ENCODE measurements at places on chromosomes 11 and 22.

DNA sequence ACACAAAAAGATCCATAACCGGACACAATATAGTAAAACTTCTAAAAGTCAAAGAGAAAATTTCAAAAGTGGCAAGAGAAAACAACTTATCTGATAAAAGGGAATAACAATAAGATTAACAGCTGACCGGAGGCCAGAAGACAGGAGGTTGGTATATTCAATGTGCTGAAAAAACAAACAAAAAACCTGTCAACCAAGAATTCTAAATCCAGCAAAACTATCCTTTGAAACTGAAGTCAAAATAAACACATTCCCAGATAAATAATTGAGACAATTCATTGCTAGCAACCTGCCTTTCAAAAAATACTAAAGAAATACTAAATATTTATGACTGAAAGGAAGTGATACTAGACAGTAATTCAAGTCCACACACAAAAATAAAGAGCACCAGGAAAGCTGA, 101.3 kb downstream of the RELT start:
- DNase-seq = no peak

DNA sequence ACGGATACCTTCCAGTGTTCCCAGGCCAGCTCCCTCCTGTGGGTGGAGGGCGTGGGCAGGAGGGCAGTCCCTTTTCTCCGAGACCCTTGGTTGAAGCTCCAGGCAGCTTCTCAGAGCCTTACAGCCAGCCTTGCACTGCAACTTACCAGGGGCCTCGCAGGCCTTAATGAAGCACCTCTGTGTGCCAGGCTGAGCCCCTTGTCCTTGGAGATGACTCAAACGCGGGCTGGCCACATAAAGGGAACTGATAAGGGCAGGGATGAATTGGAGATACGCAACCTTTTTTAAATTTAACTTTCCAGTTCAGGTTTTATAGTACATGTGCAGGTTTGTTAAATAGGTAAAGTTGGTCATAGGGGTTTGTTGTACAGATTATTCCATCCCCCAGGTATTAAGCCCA, 72.7 kb downstream of the WNT7B start:
- no peak for DNase-seq

GRCh38 chr11:10158461-10158860, 135.6 kb downstream of the SBF2 start:
- no peak for DNase-seq

- no peak for DNase-seq
Measured at GRCh38 chr22:40434745-40435144, 64.4 kb downstream of the SGSM3 start.

- no peak for DNase-seq
Measured at GRCh38 chr11:26044389-26044788, 287.5 kb upstream of the ANO3 start.

DNA sequence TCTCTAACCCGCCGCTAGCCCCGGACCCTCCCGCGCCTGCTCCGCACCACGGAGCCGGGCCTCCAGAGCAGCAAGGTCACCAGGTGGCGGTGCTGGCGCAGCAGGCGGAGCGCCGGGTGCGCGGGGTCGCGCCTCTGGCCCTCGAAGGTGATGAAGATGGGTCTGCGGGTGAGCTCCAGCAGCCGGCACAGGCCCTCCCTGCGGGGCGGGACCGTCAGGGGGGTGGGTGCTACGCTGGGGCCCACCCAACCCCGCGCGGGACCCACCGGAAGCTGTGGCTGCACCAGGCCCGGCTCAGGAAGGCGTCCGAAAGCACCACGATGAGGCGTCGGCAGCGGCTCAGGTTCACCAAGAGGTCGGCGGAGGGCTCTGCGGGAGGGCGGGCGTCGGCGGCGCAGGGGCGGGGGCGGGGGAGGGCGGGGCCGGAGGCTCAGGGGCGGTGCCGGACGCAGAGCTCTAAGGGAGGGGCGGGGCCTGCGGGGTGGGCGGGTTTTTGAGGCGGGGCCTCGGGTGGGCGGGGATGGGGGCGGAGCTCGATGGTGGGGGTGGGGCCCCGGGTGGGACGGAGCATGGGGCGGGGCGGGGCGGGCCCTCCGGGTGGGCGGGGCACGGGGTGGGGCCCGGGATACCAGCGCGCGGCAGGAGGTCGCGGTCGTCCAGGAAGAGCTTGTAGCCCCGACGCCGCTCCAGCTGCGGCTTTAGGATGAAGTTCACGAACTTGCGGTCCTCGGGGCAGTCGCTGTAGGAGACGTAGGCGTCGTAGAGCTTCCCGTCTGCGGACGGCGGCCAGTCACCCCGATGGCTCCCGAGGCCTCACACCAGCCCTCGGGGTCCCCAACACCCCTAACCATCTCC, 7.8 kb downstream of the SIGIRR start:
- peak; percentile 95 for DNase-seq

DNA sequence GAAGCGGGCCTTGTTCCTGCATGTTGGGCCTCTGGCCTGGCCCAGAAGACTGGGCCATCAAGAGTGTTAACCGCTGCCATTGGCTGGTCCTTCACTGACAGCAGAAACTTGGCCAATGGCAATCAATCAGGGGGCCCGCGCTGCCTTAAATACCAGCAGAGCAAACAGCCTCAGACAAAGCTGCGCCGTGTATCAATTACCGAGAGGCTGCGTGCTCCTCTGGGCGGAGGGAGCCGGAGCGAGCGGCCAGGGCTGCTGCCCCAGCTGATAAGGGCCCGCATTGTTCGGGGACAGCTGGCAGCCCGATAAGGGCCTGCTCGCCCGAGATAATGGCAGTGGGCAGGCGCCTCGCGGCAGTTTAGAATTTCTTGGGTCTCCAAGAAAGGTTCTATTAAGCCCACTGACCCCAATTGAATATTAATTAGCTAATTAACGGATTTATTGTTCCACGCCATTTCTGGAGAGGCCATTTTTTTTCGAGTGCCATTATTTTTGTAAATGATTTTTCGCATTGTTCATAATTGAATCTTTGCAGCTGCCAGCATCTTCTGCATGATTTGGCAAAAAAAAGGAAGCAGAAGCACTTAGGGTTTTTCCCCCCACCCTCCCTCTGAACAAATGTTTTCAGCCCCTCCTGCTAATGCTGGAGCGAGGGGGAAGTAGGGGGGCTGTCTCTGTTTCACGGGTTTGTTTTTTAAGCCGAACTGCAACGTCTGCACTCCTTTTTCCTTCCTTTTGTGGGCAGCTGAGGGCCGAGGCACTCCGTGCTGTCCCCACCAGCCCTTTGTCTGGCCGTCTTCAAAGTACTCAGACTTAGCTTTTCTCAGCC, 37.6 kb upstream of the RIC3 start:
- no peak for DNase-seq

GRCh38 chr11:100515087-100515486, 172.0 kb upstream of the ARHGAP42 start:
- no peak for DNase-seq

DNA sequence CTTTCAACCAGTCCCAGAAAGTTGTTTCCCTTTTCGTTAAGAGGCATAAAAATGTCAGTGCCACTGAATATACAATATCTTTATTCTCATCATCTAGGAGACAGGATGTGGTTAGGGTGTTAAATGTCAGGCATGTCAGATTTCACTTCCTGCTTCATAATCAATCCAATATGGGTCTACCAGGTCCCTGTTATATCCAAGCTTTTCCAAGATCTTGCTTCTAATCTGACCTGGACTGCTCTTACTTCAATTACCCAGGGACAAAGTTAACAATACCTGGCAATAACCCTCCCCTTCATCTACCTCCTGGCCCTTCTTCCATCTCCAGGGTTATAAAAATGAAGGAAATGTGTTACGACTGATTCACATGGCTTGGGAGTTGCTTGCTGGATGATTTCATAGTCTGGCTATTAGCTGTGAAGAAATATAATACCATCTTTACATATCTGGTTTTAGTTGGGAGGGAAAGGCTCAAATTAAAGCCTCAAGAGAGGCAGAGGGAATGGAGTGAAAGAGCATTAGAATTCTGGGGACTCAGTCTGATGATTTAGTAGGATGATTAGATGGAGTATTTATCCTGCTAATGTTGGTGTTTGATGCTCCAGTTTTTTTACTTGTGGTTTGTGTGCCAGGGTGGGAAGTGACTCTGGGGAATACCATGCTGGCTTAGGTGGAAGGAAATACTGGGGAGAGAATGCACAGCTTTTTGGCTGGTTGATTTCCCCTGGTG, 534.3 kb downstream of the ETS1 start:
- DNase-seq = no peak

DNA sequence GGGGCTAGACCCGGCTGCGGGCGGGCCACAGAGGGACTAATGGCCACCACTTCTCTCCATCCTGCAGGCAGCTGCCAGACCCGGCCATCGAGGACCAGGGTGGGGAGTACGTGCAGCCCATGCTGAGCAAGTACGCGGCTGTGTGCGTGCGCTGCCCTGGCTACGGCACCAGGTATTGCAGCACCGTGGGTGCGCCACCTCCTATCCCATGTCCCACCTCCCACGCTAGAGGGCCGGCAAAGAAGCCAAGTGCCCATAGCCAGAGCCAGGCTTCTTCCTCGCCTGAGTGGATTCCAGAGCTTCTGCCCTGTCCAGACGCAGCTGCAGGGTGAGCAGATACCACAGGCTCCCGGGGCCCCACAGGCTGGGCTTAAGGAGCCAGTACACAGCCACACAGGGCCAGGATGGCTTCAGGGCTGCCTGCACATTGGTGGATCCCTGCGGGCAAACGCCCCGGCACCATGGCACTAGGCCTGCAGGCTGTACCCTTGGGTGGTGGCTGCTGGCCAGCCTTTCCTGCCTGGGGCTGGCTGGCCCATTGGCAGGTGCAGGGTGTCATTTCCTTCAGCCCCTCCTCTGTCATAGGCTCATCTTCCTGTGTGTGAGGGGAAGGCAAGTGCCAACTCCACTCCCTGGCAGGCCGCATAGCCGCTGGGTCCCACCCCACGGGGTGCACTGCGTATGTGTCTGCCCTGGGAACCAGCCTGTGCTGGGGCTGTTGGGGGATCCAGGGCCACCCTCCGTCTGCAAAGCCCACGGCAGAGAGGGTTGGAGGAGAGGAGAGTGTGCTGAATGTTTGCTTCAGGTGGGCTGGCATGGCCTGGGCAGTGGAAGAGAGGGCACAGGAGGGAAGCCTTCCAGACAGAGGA, 16.5 kb upstream of the DGCR8 start:
- DNase-seq = no peak

GRCh38 chr11:119172513-119172912, 4.0 kb downstream of the NLRX1 start:
- no peak for DNase-seq

- DNase-seq = no peak
Measured at GRCh38 chr11:117366875-117367274, 39.2 kb downstream of the CEP164 start.

DNA sequence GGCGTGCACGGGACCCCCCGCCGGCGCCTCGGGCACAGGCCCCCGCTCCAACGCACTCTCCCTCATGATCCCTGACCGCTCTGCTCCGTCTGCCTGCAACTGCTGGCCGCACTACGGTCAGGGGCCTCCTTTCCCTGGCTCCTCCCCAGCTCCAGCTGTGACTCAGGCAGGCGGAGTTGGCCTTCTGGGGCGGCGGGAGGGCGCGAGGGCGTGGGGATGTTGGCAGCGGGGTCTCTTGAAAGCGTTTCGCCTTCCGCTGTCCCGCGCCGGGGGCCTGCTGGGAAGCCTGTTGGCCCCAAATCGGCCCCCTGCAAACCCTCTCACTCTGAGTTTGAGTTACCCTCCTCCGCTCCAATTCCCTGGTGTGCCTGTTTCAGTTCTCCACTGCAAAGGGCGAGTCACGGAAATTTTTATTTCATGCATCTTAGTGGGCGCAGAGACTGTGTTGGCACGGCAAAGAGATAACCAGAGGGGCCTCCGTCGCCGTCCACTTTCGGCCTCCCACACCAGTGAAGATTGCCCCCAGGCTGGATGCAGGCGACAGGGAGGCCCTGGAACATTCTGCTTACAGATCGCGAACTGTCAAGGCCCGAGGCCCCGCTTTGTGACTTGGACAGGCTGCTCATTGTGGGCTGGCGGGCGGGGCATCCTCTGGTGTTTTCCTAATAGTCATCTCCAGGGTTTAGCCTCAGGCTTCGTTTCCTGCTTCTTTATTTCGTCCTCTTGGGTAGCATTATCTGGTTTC, at the start of gene CAVIN3:
Gene CAVIN3, minus strand, starts transcription at position 91 of the 745 bp plus-strand sequence. Its CDS starts 25 bp downstream, at position 66.
- peak; percentile 78 for DNase-seq

GRCh38 chr11:3206156-3206921, 12.3 kb downstream of the MRGPRG start:
- DNase-seq = no peak

DNA sequence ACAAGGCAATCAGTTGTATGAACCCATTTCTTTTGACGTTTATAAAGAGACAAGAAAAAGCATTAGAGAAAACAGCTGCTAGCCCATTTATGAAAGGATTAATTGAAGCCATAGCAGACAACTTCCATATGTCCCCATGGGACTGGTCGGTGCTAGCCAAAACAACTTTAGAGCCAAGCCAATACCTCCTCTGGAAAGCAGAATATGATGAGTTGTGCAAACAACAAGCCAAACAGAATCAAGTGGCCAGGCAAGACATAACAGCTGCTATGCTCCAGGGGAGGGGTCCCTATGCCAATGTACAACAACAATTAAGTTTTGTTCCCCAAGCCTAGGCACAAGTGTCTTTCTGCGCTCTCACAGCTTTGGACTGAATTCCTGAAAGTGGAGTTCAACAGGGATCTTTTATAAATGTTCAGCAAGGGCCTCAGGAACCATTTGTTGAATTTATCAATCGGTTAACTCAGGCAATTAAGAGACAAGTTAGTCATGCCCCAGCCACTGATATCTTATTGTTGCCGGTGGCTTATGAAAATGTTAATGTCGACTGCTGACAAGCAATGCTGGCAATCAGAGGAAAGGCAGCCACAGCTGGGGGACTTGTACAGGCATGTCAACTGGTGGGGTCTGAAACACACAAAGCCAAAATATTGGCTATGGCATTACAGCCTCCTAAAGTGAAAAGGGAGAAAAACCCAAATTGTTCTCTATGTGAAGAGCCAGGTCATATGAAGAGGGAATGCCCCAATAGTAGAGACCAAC, 1593.1 kb upstream of the TENM4 start:
- no peak for DNase-seq

DNA sequence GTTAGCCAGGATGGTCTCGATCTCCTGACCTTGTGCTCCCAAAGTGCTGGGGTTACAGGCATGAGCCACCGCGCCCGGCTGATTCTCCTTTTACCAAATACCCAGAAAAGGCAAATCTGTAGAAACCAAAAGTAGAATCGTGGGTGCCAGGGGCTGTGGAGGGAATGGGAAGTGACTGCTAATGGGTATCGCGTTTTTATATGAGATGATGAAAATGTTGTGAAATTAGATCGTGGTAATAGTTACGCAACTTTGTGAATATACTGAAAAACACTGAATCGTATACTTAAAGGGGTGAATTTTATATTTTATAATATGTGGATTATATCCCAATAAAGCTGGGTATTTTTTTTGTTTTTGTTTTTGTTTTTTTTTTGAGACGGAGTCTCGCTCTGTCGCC, 48.2 kb upstream of the CREB3L1 start:
- no peak for DNase-seq
